Breast epithelium (tissue), 4 donors: ENCODE measurements at places on chromosomes 4 and X. TPM values are rescaled to one million over a fixed set of nuclear protein-coding genes. Genes with fewer than 3 reads are reported as not detected.

The PKD2 gene
- total RNA-seq, result 60.0 TPM

DNA sequence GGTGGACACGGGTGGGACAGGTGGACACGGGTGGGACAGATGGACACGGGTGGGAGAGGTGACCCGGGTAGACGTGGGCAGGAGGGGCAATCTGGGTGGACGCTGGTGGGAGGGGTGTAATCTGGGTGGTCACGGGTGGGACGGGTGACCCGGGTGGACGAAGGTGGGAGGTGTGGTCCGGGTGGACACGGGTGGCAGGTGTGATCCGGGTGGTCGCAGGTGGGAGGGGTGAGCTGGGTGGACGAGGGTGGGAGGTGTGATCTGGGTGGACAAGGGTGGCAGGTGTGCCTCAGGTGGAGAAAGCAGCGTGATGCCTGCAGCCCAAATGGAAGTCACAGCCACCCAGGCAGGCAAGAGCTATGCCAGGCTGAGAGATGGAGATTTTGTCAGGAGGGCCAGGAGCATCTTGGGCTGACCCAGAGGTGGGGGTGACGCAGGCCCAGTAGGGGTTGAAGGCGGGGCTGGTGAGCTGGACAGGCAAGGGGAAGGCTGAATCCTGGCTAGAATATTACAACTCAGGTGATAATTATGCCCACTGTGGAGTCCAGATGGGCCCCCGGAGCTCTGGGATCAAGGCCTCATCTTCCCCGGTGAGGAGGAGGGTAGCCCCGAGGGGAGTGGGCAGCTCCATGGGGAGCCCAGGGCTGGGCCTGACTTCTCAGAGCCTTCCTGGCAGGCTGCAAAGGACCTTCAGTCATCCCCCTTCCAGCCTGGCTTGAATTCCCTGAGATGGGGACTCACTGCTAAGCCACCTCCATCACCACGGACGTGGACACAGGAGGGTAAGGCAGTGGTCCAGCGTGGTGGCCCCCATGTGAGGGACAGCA is 100.0 kb downstream of the ADRA2C start:
- peak; percentile 51 for DNase-seq

- DNase-seq, result no peak
Measured at GRCh38 chr4:177108708-177109107, 201.0 kb upstream of the NEIL3 start.

The ADH1B gene
- 1,871 TPM for total RNA-seq

The TSC22D3 gene
- total RNA-seq, result 1,046 TPM

The TRPC3 gene
- total RNA-seq, result 0.98 TPM

- no peak for DNase-seq
Measured at GRCh38 chrX:118350706-118351105, 4.8 kb downstream of the WDR44 start.

DNA sequence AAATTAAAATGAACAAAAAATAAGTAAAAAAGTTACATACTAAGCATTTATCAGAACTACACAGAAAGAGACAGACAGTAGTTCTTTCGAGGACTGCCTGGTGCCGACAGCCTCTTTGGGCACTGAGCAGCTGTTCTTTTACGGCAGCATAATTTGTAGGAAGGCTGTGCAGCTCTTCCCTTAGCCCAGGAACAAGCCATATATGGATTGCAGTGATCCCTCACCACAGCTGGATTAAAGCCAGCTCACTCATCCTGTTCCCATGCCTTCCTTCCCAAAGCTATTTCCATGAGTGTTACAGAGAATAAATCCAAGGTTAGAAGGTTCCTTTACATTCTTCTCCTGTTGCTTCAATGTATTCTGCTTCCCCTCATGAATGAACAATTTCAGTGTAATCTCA is 71.7 kb downstream of the DDX60L start:
- DNase-seq, result peak; percentile 57

- no peak for DNase-seq
Measured at GRCh38 chrX:143472347-143472938, 44.8 kb downstream of the SPANXN3 start.

- no peak for DNase-seq
Measured at GRCh38 chr4:13367244-13367643, 116.9 kb downstream of the RAB28 start.

GRCh38 chr4:1030031-1030430 is 18.6 kb downstream of the FGFRL1 start:
- DNase-seq, result no peak

- no peak for DNase-seq
Measured at GRCh38 chr4:94395562-94395961, 52.9 kb upstream of the HPGDS start.

The PRRG1 gene
- 14.7 TPM for total RNA-seq

DNA sequence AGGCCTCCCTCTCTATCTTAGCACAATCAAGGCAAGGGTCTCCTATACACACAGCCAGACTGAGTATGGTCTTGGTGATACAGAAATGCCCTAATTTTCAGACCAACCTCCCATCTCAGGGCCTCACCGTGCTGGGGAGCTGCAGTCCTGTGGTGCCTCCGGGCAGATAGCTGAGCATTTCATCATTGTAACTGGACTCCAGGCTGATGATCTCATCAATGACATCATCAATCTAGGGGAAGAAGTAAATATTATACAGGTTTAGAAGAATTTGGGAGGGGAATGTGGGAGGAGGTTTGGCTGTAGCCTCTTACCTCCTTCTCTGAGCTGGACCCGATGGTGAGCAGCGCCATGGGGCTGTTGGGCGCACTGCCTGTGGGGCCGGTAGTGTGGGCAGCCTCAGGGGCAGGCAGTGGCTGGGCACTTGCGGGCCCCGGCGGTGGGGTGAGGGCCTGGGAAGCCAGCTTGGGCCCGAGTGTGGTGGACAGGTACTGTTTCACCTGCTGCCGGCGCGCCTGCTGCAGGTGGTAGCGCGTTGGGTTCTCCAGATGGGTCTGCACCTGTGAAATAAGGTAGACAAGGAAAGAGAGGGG is 5.2 kb downstream of the TFE3 start:
- no peak for DNase-seq

The TNIP3 gene
- total RNA-seq, result not detected

DNA sequence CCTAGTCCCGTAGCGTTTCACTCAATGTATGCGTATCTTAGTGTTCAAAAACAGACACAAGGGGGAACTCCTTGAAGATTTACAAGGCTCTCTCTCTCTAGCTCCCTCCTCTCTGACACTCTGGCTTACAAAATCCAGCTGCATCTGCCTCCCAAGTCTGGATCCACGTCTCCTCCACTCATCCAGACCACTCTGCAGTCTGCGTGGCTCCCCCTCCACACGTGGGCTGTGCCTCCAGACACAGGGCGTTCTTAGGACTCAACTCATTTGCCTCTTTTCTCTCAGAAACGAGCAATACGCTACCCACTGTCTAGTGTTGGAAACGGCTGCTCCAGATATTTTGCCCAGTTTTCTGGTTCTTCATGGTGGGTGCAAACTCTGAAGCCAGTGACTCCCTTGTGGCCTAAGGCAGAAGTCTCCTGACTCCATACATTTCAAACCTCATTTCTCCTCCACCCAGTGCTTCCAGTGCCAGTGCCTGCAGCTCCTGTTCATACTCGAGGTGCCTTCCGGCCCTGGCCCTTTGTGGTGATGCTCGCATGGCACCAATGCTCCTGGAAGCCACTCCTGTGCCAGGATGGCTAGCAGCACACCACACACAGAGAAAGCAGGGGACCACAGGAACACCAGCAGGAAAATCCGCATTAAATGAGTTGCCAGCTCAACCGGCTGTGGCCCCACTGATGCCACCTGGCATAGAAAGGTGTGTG is 24.1 kb downstream of the NAT8L start:
- DNase-seq, result peak; percentile 5

The RHOXF1 gene
- total RNA-seq, result not detected

The HERC5 gene
- 5.0 TPM for total RNA-seq

- no peak for DNase-seq
Measured at GRCh38 chr4:169152899-169153298, 117.9 kb downstream of the SH3RF1 start.

The ATP2B3 gene
- total RNA-seq, result not detected

DNA sequence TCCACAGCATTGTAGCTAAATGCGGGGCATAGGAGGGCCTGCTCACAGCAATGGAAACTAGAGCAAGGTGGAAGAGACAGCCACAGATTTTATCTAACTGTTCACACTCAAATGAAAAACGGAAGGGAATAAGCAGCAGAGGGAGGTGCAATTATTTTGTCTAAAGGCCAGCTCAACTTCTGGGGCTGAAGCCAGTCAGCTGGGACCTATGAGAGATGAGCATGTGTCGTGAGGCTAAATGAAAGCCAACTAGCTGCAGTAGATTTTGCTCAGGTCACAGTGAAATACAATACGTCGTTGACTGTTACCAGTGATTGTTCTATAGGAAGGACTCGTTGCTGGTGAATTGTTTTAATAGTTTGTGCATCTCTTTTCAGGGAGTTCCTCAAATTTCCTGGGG is 26.4 kb upstream of the FGFBP2 start:
- DNase-seq, result no peak

DNA sequence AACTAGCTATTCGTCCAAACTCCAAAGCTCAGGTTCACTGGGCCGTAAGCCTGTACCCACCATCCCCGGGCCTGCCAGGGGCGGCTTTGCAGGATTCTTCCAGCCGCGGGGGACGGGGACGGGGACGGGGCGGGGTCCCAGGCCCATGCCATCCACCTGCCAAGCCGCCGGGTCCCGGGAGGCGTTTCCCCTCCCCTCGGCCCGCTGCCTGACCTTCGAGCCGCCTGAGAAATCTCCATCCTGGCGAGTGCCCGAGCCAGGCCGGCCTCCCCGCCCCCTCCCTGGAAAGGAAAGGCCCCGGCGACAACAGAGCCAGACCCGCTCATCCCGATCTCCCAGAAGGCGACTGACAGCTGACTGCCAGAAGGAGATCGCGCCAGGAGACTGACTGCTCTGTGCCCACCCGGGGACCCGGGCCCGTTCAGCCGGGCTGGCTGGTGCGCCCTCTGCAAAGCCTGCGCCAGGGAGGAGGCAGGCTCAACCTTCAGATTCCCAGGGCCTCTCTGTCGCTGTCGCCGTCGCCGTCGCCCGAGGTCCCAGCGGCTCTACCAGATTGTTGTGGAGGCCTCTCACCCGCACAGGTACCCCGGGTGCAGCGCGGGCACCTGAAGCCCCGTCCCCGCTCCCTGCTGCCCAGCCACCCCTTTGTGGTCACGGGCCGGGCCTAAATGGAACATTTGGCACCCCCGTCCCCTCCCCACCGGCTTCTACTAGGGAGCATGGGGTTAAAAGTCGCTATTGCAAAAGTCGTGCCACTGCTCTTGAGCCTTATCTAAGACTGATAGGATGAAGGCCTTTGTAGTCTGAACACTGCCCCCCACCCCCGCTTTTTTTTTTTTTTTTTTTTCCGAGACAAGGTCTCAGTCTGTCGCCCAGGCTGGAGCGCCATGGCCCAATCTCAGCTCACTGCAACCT is at the start of gene RGN:
Gene RGN (plus strand): TSS at position 315 of the 915 bp plus-strand sequence. CDS start 2,702 bp downstream, outside the sequence.
- no peak for DNase-seq

- no peak for DNase-seq
Measured at GRCh38 chrX:74231625-74232024, 72.4 kb upstream of the ZCCHC13 start.

DNA sequence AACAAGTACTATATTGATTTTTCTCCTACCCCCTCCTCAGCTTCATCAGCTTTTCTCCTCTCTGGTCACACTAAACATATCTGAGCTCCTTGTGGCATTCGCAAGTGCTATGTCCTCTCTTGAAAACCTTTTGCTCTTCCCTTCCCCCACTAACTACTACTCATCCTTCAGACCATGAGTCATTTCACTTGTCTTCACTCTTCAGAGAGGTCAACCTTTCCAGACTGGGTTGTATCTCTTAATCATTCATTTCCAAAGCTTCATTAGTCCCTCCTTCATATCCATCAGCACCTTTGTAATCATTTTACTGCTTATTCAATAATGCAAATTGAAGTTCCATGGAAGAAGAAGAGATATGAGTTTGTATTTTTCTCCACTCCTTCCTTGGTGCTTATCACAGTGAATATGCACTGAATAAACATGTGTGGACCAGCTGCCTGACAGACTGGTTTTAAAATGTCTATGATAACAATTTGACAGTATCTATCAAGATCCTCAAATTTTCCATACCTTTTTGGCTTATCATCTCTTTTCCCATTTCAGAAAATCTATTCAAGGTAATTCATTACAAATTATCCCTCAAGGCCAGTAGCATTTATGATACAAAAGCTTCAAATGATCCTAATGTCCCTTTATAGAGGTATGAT is 28.4 kb downstream of the DDX60L start:
- no peak for DNase-seq

DNA sequence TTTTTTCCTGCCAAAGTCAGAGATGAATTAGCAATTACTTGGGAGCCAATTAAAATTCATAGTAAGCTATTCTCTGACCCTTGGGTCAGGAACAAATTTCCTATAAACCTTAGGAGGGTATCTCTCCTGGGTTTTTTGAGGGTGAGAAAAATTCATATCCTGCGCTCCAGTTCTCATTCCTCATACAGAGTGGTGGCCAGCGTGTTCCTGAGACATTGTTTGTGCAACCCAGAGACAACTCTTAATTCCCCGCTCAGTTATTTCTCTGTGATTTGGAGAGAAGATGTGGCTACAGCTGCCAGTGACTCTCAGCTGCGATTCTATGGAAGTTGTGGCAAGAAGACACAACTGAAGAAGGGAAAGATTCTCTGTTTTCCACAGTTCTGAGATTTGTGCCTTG is 37.9 kb upstream of the CBR4 start:
- DNase-seq, result no peak

GRCh38 chrX:135185795-135186443 is 14.7 kb upstream of the CT55 start:
- DNase-seq, result no peak
